Substantia nigra (tissue), 51 donors: ENCODE measurements at places on chromosomes 4 and X.

- DNase-seq, result no peak
Observed at GRCh38 chr4:6225469-6225868, 25.1 kb upstream of the JAKMIP1 start.

DNA sequence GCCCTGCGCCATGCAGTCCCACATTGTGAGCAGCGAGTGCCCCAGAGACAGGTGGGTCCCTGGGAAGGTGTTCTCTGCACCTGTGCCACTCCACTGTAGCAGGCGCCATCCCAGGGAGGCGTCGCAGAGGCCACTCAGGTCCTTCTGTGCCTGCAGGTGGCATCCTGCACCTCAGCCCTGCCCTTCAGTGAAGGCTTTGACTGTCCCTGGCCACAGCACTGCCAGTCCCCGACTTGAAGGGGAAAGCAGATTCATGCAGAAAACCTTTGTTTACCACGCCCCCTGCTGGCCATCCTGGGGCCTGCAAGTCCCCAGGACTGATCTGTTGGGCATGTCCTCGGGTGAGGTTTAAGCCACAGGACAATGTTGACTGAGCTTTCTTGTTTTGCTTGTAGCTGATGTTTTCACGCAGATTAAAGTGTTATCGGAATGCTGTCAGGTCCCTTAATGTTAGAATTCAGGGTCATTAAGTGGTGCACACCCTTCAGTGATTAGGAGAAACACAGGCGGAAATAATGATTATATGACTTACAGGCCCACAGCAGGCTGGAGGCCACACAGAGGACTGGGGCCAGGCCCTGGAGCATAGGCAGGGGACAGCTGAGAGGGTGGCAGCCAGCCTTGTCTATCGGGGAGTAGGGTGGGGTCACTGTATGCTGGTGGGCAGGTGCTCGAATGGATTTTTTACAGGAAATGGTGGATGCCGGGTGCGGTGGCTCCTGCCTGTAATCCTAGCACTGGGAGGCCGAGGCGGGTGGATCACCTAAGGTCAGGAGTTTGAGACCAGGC is 5.0 kb downstream of the TACC3 start:
- peak; percentile 75 for DNase-seq

DNA sequence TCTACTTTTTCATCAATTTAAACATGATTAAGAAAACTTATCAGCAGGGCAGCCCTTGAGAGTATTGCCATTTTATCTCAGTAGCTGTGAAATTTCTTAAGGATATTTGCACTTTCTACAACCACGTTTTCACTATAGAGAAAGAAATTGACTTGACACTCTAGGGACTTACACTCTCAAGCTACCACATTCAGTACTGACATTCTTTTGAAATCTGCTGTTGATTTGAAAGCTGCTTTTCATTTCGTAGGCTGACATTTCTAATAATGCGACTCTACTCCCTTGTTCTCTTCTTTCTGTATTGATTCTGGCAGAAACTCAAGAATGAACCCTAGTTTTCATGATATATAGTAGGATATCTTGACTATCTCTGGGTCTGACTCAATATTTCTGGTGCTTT is 13.7 kb upstream of the GRXCR1 start:
- DNase-seq, result no peak

DNA sequence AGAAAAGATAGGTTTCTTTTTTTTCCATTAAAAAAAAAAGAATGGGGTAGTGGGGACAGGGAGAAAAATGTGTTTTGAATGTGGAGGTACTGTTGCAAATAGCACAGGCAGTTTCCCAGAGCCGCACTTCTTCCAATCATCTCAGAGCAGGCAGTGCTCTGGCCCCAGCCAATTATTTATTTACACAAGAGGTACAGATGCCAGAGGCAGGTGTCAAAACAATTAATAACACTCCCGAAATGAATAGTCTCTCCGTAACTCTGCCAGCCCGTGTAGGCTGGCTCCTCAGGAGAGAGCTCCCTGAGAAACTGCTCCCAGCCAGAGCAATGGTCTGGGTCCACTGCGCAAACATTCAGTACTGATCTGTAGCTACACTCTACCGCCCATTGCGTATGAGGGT is 130.8 kb upstream of the IL1RAPL2 start:
- DNase-seq, result no peak

- no peak for DNase-seq
Observed at GRCh38 chr4:143712155-143712550, 11.7 kb upstream of the FREM3 start.

GRCh38 chr4:8568068-8568668 is 12.0 kb upstream of the GPR78 start:
- no peak for DNase-seq

- DNase-seq, result no peak
Observed at GRCh38 chr4:104868958-104869357, 277.7 kb upstream of the TET2 start.

GRCh38 chrX:38560776-38561125 is 591 bp upstream of the TSPAN7 start:
- DNase-seq, result no peak

DNA sequence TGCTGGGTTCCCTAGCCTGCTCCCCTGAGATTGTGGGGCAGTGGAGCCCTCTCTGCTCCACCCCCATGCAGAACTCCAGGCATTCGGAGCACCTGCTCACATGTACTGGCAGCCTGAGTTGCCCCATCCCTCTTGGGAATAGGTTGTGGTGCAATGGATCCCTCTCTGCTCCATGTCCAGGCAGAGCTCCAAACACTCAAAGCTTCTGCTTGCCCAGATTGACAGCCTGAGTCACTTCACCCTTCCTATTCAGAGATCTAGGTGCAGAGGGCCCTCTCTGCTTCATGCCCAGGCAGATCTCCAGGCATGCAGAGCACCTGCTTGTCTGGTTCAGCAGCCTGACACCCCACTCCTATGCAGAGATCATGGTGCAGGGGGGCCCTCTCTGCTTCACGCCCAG is 18.6 kb upstream of the TEX13B start:
- DNase-seq, result no peak

DNA sequence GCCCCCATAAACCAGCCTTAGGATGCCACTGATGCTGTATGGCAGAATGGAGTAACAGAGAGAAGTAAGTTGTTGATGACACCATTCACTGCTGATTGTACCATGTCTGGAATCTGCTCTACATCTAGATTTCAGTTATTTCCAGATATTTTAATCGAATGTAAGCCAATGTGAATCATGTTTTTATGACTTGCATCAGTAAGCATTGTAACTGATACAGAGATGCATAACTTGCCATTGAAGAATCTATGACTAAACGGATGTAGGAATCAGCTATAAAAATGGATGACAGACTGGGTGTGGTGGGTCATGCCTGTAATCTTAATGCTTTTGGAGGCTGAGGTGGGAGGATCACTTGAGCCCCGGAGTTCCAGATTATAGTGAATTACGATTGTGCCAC is 161.0 kb upstream of the GATB start:
- DNase-seq, result no peak

DNA sequence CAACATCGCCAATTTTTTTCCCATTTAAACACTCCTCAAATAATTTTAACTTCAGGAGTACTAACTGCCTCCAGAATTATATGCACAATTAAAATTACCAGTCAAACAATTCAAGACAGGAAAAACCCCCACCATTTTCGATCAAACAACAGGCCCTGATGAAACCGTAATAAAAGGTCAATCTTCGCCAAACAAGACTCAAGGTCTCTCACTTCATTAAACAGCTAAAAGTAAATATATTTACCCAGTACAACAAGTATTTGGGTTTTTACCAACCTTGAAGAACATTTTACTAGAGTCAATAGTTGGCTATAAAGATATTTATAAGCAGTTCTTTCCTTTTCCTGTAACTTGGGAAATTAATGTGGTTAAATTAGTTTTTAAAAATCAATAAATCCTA is 28.3 kb downstream of the RFC1 start:
- no peak for DNase-seq

DNA sequence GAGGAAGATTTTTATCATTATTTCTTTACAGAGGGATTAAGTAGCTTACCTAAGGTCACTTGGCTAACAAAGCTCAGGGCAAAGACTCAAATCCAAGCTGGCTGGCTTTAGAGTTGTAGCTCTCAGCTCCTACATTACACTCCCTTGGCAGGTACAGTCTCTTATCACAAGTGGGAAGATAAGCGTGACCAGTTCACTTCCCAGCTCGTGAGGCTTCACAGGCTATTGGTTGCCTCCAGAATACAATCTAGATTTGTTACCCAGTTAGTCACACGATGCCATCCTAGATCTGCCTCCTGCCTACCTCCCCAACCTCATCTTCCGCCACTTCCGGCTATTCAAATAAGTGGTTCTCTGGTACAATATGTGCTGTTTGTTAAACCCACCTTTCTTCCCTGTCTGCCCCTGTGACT is 3.7 kb downstream of the MMRN1 start:
- DNase-seq, result no peak

- DNase-seq, result no peak
Observed at GRCh38 chr4:174564529-174564928, 42.2 kb upstream of the HPGD start.

DNA sequence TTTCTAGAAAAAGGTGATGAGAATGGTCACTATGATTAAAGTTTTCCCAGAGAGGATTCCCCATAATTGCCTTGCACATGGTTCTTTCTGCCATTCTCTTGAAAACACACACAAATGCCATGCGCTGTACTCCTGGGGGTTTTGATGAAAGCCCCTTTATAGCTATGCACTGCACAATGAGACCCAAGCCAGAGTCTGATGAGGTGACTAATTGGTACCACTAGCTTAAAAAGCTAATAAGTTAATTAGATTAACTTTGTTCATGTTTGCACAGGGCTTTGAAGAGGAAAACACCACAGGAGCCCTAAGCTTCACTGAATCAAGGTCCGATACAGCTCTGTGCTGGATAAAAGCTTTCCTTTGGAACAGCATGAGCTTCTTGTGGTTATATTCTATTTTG is 132.2 kb downstream of the NKX6-1 start:
- no peak for DNase-seq

- DNase-seq, result peak; percentile 82
Observed at GRCh38 chr4:8241895-8242696, 27.5 kb upstream of the HTRA3 start.

- no peak for DNase-seq
Observed at GRCh38 chrX:10159145-10159468, 2.3 kb downstream of the CLCN4 start.

DNA sequence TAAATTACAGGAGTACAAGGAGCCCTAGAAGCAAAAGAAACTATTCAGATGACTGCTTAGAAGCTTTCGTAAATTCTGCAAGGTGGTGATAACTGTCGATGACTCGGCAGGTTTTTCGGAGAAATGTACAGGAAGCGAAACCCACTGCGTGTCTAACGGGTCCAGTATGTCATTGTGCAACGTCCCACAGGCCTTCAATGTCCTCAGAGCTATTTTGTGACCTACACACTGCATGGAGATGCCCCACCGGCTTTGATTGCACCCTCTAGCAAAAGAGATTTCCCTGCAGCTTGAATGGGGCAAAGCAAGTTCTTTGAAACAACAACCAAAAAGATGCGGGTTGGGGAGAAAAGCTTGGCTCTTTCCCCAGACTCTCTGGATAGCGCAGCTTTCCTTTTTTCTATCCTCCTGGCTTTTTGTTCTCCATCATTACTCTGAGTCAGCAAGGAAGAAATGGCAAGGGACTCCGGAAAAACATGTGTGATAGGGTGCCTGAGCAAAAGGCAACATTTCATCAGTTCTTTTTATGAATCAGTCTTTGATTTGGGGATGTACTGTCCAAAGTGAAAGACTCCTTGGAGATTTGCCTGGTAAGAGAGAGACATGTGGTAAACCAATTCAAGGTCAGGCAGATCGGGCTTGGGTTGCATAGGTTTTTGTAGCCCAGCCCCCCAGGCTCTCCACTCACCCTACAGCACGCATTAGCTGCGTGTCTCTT is 112.0 kb upstream of the TBL1X start:
- DNase-seq, result no peak

GRCh38 chr4:173461170-173461569 is 62.3 kb upstream of the SCRG1 start:
- DNase-seq, result no peak

- DNase-seq, result no peak
Observed at GRCh38 chrX:111102636-111103035, 6.6 kb downstream of the PAK3 start.

DNA sequence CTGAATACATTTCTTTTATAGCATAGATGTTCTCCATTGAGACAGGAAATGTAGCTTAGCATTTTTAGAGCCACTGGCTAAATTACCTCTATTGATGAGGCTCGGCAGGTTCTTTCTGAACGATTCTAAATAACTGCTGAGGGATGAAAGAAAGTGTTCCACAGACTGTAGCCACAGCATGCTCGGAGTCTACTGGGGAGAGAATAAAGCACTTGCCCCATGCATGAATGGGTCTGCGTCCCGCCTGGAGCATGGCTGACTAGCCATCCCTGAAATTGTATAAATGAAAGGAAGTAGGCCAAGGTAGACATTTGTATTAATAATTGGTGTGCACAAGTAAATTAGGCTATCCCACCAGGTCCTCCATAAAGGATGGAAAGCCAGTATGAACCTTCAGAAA is 269.8 kb downstream of the COL25A1 start:
- no peak for DNase-seq

DNA sequence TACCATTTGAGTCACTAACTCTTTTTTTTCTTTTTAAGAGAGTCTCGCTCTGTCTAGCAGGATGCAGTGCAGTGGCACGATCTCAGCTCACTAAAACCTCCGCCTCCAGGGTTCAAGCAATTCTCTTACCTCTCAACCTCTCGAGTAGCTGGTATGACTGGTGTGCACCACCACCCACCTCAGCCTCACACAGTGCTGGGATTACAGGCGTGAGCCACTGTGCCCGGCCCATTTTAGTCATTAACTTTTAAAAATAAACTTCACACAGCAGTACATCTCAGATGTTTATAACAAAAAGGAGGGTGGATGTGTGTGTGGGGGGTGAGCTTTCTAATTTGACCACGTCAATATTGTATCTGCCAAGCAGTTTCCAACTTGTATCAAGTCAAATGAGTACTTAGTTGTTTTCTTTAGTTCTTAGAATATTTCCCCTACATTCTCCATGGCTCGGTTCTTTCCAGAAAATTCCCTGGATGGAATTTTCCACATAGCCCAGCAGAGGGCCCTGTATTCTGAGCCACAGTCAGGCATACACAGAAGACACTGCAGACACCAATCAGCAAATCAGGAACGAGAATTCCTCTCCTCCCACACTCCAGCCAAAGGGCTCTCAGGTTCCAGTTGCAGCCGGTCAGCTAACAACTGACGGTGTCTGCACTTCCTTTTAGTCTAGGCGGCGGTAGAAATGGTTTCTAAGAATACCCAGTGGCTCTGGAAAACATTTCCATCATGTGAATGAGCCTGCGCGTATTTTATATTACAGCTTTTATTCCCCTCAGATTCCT is 20.1 kb upstream of the ARAF start:
- DNase-seq, result peak; percentile 66

- no peak for DNase-seq
Observed at GRCh38 chrX:12446342-12447075, 308.2 kb downstream of the FRMPD4 start.

DNA sequence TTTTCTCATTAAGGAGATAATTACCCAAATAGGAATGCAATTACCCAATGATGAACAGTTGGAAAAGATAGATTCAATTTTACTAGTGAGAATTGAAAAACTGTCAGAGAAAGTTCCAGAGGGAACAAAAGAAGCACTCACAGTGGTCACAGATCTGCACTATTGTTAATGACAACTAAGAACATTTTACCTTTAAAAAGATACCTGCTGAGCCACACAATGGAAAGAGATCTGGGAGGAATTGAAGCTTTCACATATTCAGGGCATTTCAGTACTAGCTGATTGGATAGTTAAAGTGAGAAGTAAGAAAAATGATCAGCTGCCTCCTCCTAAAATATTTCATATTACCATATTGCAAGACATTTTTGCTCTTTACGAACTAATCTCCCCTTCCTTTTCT is 1822.2 kb downstream of the STIM2 start:
- no peak for DNase-seq

- no peak for DNase-seq
Observed at GRCh38 chr4:6030679-6031078, 12.4 kb upstream of the C4orf50 start.
